ENCODE measurements at places on chromosomes 16 and 17.

DNA sequence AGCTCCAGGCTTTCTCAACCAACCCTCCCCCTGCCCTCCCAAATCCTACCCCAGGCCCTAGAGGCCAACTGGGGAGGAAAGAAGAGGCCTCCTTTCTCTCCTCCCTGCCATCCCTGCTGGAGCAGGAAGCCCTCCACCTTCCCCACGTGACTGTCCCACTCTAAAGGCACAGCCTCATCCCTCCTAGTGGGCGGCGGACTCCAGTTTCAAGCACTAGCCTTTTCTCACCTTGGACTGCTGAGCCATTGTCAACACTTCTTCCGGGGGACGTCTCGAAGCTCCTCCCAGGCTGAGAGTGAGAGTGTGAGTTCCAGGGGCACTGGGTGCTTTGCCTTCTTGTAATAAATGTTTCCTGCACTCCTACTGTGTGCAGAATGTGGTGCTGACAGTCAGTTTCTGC, 21.4 kb upstream of the IRX6 start:
- no peak for DNase-seq

DNA sequence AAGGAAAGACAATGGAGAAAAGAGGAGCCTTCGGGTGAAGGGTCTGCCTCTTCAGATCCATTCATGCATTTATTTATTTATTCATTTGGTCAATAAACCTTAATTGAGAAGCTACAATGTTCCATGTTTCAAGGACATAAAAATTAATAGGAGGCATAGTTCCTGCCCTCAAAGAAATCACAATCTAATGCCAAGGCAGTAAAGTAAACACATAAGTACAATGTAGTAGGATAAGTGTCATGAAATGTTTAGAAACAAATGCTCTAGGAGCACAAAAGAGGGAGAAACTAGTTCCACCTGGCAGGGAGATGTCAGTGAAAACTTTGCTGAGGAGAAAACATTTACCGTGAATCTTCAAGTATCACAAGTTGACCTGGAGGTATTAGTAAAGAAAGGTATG, 103.5 kb upstream of the NOG start:
- no peak for DNase-seq

- DNase-seq = no peak
Observed at GRCh38 chr16:60744198-60744597, 1292.0 kb downstream of the CDH8 start.

- DNase-seq = no peak
Observed at GRCh38 chr16:65054457-65054856, 67.4 kb downstream of the CDH11 start.

DNA sequence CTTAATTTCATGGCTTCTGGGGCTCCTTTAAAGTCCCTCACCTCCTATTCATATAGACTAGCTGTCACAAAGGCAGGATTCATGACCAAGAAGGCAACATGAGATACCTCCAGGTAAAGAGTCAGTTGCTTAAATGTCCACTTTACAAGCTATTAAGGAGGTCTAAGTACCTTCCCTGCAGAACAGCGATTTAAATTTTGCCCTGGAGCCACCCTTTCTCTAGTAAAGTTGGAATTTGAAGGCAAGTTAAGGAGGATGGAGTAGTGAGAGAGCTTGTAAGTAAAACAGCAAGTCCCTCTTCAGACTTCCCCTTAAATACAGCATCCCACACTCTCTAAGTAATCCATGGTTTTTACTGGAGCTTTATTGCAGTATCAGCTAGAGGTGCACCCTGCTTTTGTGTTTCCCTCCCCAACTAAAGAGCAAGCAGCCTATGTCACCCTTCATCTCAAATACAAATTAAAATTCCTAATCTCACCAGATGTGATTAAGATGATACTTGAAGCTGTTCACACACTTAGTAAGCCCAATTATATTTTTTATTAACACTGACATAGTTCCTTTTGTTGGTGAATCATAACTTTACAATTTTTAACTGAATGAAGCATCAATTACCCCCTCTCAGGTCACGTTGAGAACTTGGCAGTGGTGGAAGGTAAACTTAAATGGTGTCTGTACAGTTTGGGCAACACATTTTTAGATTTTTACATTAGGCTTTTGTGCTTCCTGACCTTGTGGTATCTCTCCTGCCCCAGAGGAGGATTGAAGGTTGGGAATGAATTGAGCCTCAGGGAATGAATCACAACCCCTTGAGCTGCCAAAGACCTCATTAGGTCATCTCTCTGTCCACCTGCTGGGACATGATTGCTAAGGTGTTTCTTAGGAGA, 108.9 kb downstream of the TANGO6 start:
- no peak for DNase-seq

- no peak for DNase-seq
Observed at GRCh38 chr17:43768382-43768781, 9.8 kb upstream of the SOST start.

DNA sequence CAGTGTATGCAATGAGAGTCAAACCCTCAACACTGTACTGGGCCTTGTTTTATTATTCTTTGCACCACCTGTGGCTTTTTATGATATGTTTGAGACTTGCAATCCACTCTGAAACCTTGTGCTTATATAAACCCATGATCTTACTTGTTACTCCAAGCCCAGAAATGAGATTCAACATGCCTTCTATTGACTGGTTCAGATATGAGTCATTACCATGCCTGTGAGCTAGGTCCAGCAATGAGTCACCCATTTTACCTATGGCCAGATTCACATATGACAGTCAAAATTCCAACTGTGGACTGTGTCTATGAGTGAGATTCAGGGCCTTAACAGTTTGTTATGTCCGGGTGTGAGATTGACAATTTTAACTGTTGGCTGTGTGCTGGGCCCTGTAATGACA, 1846.1 kb downstream of the TP53TG3F start:
- DNase-seq = no peak

DNA sequence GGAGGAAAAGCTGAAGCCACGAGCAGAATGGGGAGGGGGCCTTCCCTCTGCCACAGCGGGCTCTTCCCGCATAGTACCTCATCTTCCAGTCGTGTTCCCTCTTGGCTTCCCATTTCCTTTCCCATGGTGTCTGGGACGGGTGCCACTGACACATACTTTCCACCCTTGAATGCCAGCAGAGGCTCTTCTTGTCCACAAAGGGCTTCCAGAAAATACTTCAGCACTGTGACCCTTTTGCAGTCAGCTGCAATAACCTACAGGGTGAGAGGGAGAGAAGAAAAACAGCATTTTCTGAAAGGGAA, 30.7 kb downstream of the HIC1 start:
- no peak for DNase-seq

DNA sequence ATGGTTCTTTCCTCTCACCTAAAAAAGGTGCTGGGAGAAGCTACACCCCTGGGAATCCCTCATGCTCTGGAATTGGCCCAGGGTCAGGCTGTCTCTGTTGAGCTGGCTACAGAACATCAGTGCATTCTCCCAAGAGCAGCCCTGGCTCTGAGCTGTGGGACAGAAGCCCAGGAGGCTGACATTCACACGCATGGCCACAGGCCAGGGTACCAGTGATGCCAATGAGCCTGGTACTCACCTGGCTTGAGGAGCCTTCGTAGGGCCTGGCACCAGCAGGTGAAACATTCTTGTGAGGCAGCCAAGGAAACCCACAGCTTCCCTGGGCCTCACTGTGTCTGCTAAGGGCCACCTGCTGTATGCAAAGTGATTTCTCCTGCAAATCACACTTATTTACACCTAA, 121.7 kb upstream of the CCL2 start:
- DNase-seq = no peak

- DNase-seq = no peak
Observed at GRCh38 chr17:64687961-64688360, 25.9 kb upstream of the SMURF2 start.

DNA sequence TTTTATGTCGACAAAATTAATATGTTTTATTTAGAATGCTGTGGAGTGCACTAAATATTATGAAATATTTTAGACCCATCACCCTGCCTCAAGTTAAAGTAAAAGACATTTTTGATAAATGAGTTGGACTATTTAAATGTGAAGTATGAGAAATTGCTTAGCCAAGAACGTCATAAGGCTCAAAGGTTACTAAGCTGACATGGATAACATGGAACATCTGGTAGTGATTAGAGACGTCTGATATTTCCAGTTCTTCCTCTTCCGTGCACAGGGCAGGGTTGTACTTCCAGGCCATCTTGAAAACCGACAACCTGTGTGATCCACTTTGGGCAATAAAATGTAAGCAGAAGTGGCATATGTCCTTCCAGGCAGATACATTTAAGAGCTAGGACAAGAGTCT, 7.2 kb upstream of the CCL8 start:
- DNase-seq = no peak

DNA sequence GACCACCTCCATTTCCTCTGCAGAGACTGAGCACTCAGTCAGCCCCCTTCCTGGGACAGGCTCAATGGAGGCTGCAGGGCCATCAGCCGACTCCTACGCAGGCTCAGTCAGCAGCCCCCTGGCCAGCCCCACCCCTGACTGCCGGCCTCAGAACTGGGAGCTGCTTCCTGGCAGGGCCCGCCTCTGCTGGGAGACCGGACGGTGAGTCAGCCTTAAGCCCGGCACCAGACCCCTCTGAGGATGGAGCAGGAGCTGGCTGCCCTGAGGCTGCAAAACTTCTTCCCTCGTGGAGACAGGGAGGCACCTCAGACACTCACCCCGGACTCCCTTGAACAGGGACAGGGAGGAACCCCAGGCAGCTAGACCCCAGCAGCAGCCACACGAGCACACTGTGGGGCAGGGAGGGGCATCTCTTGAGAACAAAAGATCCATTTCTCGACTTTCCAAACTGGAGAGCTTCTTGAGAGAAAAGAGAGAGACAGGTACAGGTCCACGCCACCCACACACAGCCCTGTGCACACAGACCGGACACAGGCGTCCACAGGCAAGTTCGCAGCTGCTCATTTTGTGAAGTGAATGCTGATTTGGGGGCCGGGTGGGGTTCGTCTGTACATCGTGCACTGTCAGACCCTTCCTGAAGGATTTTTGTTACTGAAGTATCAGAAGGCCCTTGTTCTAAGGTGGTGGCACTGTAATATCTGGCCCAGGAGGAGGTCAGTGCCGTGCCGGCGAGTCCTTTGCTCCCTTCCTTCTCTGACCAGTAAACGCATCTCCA, 1.3 kb upstream of the TUBB3 start:
- DNase-seq = no peak

DNA sequence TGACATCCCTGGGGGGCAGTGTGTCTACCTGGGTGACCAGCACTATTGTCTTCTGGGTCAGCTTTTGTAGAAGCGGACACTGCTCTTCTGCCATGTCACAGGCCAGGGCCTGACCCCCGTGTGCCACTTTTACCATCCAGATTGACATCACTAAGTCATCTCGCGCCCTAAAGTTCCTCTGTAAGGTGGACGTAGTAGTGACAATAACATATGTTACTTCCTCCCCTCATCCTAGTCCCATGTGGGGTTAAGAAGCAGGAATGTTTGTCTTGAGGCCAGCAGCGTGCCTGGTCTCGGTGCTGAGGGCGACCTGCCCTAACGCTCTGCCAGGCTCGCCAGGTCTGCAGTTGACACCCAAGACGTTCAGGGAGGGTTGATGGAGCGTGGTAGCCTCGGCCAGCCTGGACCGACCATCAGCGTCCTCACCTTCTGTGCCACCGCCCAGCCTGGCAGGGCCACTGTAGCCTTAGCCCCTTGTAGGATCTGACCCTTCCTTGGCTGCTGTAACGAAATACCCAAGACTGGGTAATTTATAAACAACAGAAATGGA, 20.7 kb downstream of the GAA start:
- DNase-seq = no peak

DNA sequence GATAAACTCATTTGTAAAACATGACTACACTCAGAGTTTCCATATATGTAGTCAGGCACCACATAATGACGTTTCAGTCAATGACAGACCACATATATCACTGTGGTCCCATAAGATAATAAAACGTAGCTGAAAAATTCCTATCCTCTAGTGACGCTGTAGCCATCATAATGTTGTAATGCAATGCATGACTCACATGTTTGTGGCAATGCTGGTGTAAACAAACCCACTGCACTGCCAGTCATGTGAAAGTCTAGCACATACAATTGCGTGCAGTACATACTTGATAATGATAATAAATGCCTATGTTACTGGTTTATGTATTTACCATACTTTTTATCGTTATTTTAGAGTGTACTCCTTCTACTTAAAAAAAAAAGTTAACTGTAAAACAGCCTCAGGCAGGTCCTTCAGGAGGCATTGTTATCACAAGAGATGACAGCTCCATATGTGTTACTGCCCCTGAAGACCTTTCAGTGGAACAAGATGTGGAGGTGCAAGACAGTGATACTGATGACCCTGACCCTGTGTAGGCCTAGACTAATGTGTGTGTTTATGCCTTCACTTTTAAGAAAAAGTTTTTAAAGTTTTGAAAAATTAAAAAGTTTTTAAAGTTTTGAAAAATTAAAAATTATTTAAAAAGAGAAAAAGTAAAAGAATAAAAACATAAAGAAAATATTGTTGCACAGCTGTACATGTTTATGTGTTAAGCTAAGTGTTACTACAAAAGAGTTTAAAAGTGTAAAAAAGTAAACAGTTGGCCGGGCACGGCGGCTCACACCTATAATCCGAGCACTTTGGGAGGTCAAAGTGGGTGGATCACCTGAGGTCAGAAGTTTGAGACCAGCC, 9.0 kb downstream of the STAT5B start:
- DNase-seq = no peak

DNA sequence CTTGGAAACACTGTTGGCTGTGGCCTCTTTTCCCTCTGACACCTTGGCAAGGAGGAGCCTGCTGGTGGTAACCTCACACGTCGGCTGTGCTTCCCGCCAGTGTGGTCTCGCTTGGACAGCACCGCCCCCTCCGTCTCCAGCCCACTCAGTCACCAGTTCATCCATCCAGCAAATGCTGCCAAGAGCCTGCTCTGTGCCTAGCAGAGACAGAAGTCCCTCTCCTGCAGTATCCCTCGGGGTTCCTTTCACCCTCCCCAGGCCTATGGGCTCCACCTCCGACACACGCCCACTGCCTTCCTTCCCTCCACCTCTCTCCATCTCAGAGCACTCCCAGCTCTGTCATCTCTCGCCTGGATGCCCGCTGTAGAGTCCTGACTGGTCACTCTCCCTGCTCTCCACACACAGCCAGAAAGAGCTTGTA, 12.3 kb downstream of the CACNG4 start:
- DNase-seq = no peak

All from NCI-H1694 (cell line).